ENCODE measurements at places on chromosomes 1 and 21.

DNA sequence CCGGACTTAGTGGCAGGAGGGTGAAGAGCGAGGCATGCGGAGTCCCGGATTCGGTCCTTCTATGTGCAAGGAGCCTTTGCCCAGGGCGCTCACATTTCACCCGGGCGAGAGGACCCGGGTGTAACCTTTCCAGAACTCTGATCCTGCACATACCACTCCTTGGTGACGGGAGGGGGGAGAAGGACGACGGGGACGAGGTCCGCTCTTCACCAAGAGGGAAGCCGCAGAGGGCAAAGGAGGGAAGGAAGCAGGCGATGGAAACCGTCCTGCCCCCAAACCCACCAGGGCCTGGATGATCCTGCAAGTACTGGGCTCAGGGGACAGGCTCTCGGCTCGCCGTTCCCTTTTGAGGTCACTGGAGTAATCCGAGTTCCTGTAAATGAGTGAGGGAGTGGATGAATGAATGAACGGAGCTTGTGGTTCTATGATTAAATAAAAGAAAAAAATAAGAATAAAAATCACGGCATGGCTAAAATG, 993 bp downstream of the SYPL2 start:
- no peak for DNase-seq

DNA sequence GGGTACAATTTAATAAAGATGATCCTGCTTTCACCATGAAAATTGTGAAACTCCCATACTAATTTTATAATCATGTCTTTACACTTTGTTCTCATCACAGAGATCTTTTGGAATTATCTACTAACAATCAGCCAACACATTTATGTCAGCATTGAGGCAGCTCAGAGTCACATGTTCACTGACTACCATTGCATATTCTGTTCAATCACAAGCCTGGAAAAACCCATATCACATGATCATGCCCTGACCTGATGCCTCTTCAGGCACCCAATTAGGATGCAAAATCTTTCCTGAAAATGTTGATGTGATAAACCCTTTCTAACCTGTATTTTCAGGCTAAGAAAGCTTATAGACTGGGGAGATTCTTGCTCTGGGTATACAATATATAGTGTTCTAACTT, 21.6 kb upstream of the RASAL2 start:
- DNase-seq = no peak

- no peak for DNase-seq
Observed at GRCh38 chr1:218259800-218260199, 25.3 kb upstream of the RRP15 start.

DNA sequence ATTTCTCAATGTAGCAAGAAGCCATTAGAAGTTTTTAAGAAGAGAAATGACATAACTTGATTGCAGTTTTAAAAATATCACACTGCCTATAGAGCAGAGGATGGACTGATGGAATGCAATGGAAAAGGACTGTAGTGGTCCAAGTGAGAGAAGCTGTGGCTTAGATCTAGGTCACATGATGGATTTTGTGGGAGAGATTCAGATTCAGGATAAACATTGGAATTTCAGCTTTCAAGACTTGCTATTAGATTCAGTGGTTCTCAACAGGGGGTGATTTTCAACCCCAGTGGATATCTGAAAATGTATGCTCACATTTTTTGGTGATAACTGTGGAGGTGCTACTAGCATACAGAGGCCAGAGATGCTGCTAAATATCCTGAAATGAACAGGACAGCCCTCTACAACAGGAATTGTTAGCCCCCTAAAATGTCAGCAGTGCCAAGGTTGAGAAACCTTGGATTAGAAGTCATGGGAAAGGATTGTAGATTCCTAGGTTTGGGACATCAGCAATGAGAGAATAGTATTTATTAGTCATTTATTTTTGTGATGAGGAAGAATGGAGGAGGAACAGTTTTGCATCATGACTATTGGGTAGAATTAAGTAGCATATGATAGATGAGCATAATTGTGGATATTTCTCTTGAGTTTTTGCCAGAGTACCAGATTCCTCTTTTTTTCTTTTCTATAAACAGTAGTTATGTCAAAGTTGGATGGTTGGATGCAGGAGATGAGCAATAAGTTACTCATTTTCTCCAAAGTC, 30.1 kb upstream of the KCNK2 start:
- no peak for DNase-seq

- DNase-seq = no peak
Observed at GRCh38 chr1:5755552-5756125, 236.6 kb downstream of the NPHP4 start.

Measured in esophagus muscularis mucosa (tissue), 4 donors.